ENCODE measurements at places on chromosomes 5 and 9.

GRCh38 chr9:112174222-112174964, 704 bp downstream of the SUSD1 start:
- peak; percentile 70 for DNase-seq

- no peak for DNase-seq
Observed at GRCh38 chr5:71699751-71700150, 19.3 kb upstream of the CARTPT start.

GRCh38 chr5:89301321-89302025, 418.5 kb upstream of the MEF2C start:
- no peak for DNase-seq

- no peak for DNase-seq
Observed at GRCh38 chr5:36236801-36237200, 4.9 kb downstream of the NADK2 start.

- DNase-seq: no peak
Observed at GRCh38 chr9:130660683-130661450, 3.5 kb upstream of the PRDM12 start.

DNA sequence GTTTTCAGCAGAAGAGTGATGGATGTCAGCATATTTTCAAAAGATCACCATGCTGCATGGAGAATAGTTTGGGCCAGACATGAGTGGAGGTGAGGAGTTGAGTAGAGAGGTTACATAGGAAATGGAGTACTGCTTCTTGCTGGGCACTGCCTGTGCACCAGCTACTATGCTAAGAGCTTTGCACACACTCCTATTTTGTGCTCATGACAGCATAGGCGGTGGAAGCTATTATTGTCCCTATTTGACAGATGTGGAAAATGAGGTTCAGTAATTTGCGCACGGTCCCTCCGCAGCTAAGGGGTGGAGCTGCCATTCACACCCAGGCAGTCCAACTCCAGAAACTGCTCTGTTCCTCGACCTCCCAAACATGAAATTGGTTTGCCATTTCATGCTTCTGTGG, 67.8 kb downstream of the ENTREP1 start:
- no peak for DNase-seq

DNA sequence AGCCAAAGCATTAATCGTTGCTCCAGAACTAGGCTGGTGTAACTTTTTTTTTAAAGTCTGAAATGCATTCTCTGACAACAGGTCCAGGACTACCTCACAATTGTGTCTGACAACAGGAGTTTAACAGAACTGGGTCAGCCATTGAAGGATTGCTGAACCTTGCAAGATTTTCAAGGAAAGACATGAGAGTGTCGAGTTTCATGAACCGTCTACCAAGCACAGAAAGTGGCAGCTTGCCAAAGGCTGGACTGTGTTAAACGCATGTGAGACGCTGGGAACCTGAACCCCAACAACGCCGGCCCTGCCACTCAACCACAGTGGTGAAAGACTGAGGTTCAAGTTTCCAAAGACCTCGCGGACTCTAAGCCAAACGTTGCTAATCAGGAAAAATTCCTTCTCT, 79.1 kb downstream of the LHFPL2 start:
- no peak for DNase-seq

DNA sequence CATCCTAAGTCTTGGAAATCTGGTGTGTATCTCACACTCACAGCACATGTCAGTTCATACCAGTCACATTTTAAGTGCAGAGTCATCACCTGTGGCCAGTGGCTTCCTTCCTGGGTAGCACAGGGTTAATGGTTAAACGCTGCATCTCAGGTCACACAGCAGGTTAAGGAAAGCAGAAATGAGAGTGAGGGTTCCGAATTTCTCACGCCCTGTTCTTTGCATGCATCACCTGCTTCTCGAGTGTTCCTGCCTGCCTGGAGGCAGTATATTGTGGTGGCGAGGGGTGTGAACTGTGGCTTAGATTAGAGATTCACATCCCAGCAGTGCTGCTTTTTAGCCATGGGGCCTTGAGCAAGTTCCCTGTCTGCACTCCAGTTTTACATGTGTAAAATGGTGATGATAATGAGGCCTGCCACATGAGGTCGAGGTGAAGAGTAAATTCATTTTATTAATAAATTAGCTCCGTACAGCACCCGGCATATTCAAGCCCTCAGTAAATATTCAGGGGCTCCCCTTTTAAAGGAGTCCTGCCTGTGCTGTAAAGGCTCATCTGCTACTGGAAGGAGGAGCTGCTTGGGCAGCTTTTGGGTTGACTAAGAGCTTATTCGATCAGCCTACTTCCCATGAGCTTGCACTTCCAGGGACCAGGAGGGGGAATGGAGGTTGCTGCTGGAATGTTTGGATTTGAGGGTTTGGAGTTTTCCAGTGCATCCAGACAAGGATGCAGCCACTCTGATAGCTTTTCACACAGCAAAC, 61.1 kb upstream of the SAP30L start:
- peak; percentile 7 for DNase-seq

GRCh38 chr5:136808756-136809155, 443.4 kb upstream of the TRPC7 start:
- no peak for DNase-seq

DNA sequence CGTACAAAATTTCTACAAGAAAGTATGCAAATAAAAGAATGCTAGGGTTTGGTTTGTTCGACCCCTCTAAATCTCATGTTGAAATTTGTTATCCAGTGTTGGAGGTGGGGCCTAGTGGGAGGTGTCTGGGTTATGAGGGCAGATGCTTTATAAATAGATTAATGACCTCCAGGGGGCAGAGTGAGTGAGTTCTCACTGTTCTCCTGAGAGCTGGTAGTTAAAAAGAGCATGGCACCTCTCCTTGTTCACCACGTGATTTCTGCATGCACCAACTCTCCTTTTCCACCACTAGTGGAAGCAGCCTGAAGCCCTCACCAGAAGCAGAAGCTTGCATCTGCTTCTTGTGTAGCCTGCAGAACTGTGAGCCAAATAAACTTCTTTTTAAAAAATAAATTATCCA, 50.4 kb upstream of the FAM170A start:
- no peak for DNase-seq

GRCh38 chr9:90090997-90091396, 486.2 kb downstream of the GADD45G start:
- DNase-seq: no peak

DNA sequence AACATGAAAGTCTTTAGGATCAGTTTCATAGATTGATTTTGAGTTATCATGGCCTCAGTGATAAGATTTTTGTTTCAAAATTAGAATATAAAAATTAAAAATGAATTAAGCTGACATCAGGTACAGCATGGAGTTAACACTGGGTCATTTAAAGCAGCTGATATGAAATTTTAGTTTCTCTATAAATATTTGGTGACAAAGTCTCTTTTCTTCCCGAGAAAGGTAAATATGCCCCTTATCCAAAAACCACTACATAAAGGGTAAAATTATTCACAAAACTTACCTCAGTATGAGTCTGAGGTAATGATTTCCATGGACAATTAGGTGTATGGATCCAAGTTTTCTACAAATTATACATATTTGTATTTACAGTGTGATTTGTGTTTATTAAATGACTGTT, 121.5 kb upstream of the PJA2 start:
- DNase-seq: no peak

- DNase-seq: no peak
Observed at GRCh38 chr9:136339173-136339957, 12.0 kb downstream of the GPSM1 start.

GRCh38 chr5:1782385-1783215, 17.0 kb downstream of the MRPL36 start:
- DNase-seq: no peak

GRCh38 chr9:113158446-113158845, 7.6 kb downstream of the SLC31A2 start:
- no peak for DNase-seq

DNA sequence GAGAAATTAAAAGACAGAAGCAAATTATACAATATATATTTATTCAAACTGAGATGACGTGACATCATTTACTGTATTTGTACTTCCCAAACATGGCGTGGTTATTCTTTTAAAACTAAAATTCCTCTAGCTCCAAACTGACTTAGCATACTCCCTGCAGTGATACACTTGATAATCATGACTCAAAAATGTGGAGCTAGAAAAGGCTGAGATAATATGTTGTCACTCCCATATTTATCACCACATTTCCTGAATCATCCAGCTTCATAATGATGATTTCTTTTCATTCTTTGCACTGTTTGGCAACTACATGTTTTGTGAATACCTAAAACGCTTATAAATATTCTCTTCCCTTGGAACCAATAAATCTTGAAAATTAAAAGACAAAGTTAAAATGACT, 341.0 kb downstream of the EBF1 start:
- DNase-seq: no peak

GRCh38 chr5:173202266-173202875, 32.6 kb downstream of the NKX2-5 start:
- no peak for DNase-seq

DNA sequence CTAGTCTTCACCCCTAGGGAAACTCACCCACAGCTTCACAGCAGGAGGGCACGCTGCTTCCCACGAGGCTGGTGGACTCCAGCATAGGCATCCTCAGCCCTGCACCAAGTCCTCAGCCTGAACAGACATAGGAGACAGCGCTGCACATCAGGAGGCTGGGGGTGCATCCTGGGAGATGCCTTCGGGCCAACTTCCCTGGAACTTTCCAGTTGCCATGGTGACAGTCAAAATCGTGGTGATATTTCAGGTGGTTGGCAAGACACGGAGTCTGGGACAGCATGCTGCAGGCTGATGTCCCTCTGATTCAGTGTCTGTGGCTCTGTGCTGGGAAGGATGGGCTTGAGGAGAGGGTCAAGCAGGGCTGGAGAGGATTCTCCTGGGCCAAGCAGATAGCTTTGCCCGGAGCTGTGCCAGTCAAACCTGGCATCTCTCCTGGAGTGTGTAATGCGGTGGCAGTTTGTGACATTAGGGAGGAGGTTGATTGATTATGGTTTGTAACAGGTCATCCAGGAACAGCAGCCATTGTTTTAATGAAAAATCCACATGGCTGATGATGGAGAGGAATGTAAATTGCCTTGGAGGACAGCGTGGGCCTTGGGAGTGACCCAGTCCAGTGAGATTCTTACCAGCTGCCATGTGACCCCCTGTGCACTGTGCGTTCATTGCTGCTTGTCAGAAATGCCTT, 35.6 kb upstream of the SEMA4D start:
- no peak for DNase-seq

DNA sequence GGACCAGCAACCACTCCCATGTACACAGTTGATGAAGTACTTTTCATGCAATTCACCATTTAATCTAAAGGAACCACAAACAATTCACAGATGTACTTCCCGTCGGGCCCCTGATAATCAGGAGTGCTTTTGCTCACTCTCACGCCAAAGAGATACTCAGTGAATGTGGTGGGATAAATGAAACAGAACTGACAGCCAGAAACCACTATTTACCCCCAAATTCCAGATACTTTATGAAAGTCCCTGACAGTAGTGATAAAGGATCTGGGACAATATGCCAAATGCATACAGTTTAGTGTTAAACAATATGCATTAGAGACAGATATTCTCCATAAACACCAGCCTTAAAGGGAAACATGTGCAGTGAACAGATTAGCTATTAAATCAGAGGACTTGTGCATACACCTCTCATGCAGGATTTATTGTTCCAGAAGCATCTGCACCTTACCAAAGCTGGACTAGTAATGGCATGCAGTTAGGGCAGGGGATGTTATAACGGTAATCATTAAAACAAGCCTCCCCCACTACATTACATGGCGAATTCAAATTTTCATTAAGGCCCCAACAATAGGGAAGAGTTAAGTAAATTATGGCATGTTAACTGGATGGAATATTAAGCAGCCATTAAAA, 74.0 kb upstream of the SLC25A51 start:
- DNase-seq: no peak

GRCh38 chr5:106755789-106756188, 914.9 kb downstream of the EFNA5 start:
- DNase-seq: no peak

GRCh38 chr5:119343766-119344165, 12.1 kb upstream of the TNFAIP8 start:
- DNase-seq: peak; percentile 54

DNA sequence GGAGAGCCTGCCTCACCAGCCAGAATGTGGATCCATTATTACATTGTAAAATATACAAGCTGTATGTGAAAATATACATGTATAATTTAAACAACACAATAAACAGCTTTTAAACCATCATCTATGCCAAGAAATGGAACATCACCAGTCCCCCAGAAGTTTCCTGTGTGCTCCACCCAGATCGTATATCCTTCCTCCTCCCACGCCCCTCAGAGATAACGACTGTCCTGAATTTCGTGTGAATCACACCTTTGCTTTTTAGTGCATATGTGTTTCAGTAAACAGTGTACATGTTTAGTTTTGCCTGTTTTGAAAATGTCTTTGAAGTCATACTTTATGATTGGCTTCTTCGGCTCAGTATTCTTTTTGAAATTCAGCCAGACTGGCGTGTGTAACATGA, 134.6 kb upstream of the MYO10 start:
- no peak for DNase-seq

DNA sequence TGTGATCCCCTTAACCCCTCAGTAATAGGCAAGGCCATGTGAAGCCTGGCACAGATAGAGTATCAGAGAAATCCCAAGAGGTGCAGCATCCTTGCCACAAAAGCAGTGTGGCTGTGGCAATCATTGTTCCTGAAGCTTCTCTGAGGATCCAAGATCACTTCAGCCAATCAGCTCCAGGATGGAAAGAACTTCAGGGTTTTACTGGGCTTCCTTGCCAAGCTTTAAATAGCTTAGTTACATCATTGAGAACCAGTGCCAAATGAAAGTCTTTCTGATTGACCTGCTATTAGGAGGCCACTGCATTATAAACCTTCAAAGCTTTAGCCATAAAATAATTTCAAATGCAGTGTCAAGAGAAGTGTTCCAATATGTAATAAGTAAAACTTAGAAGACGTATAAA, 430.6 kb downstream of the PIK3R1 start:
- no peak for DNase-seq

GRCh38 chr5:7395947-7396712, at the start of gene ADCY2:
TSS of gene ADCY2 (plus strand) at chr5:7396138. CDS start at chr5:7396297, 159 bp downstream.
- no peak for DNase-seq

DNA sequence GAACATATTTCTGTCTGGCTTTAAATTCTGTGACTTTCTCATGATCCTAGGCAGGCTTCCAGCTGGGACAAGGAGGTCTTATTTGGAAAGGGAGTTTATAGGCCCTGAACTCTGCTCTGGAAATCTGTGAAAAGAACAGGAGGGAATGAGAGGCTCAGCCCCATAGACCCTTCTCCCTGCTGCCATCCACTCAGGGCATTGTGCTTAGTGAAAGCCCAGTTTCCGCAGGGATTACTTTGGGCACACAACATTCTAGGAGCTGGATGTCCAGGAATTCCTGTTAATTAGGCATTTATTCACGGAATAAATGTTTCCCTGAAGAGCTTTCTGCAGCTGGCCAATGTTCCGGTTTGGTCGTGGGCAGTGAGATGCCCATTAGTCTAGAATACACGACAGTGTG, 32.7 kb upstream of the COL15A1 start:
- no peak for DNase-seq

DNA sequence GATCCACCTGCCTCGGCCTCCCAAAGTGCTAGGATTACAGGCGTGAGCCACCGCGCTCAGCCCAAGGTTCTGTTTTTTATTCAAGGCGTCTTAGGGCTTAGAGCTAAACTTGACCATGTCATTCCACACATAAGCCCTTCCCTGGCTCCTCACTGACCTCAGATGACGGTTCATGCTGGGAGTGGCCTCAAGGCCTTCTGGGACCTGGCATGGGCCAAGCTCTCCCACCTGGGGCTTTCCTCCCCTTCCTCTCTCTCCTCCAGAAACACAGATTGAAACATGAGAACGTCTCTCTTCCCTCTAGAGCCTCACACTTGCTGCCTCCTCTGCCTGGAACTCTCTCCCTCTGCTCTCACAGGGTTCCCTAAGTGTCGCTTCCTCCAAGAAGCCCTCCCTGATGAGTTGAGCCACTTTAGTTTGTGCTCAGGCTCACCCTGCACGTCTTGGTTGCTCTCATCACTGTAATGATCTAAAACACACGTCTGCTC, 155.6 kb upstream of the IER5L start:
- no peak for DNase-seq

- no peak for DNase-seq
Observed at GRCh38 chr5:167167191-167167795, 1124.2 kb upstream of the WWC1 start.

Data from CD4-positive, alpha-beta T cell treated with Interleukin-6 at 100 ng/mL for 8 hours (primary cell).